ENCODE measurements at places on chromosomes 6 and 20.

DNA sequence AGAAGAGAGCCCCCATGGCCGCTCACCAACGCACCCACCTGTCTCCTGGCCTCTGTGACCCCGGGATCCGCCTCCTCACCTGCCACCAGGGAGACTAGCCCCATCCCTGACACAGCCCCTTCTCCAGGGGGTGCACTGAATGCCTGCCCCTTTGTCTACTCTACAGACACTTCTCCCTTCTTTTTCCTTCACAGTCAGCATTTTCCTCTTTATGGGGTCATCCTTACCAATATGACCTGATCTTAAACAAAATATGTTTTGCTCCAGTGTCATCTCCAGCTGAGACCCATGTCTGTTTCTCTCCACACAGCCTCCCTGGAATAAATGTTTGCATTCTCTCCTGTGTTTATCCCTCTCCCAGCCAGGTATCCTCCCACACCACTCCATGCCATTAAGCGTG, 14.6 kb upstream of the CCR6 start:
- no peak for DNase-seq

DNA sequence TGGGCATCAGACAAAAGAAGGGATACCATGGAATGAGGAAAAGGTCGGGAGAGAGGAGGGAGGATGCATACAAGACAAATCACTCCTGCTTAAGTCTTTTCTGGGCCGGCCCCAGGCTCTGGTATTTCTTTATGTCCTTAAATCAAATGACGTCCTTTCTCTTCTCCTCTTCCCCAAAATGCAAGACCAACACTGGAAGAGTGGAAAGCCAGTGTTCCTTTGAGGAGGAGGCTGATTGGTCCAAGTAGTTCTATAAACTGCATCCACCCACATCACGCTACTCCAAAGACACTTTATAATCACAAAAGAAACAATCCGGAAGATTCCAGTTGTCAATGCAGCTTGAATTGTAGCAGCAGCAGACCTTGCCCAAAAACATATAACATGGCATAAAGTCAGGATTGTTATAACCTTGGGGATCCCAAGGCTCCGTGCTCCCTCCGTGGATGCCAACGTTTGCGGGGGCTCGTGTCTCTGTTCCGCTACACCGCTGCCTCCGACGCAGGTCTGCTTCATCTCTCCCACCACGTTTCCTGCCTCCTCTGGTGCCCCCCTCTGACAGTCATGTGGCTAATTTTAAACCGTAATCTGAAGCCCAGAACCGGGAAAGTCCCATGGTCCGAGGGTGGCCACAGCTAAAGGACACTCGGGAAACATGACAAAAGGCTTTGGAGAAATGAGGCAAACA, 47.1 kb downstream of the MCUR1 start:
- no peak for DNase-seq

GRCh38 chr6:108798670-108799353, 49.4 kb upstream of the ARMC2 start:
- DNase-seq = no peak

DNA sequence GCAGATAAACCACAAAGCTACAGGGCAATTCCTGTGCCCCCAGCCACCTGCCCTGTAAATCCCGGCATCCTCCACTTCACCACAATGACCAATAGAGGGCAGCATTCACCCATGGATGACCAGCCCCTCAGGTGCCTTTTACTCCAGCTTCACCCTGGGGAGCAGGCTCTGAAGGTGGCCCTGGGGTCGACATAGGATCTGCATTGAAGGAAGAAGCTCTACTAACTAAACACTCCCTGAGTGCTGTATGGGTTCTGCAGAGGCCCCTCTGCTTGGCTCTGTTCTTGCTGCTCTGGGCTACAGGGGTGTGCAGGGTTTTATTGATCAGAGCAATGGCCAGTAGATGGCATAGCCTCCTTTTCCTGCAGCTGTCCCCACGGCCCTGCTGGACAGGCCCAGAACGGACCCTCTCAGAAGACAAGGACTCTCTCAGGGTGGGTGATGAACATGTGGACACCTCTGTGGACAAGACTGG, 20.3 kb downstream of the CST4 start:
- DNase-seq = no peak

DNA sequence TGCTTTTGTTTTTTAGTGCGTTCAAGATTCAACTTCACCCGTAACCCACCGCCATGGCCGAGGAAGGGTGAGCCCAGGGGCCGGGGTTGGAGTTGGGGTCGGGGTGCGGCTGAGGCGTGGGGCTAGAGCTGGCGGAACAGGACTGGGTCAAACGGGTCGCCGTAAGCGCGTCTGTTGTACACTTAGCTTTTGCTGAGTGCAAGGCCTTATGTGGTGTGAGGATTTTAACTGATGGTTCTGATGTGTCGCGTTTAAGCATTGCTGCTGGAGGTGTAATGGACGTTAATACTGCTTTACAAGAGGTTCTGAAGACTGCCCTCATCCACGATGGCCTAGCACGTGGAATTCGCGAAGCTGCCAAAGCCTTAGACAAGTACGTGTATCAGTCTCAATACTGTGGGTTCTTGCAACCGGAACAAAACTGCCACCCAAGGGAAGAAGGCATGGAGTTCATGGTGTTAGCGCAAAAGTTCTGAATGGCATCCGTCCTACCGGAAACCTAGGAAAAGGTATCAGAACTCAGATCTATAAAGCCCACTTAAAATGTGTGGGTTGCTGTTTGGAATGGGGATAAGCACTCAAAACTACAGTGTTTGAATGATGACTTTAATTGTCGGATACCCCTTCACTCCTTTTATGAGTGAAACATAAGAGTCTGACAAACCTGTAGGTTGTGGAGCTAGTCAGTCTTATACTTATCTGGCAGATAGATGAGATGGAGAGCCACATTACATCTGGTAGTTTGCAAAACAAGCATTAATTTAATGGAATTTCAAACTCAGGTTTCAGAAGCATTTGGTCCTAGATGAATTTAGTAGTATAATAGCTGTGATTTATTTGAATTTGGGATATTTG, 574 bp downstream of the RPS12 start:
- DNase-seq = no peak

DNA sequence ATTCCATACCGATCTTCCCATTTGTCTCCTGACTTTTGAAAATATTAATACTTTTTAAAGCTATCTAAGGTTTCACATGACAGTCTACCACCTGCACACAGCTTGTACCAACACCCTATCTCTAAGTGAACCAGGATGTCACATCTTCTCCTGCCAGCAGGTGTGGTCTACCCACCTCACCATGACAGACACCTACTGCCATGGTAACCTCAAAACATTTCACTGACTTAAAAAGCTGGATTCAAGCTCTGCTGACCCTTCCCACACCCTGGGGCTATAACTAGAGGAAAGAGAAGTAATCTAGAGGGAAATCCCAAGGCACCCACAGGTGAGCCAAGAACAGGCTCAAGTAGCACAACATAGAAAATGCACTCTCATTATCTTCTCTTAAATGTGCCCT, 1.2 kb downstream of the SLC17A3 start:
- no peak for DNase-seq

GRCh38 chr6:45512717-45513116, 135.0 kb upstream of the SUPT3H start:
- no peak for DNase-seq

DNA sequence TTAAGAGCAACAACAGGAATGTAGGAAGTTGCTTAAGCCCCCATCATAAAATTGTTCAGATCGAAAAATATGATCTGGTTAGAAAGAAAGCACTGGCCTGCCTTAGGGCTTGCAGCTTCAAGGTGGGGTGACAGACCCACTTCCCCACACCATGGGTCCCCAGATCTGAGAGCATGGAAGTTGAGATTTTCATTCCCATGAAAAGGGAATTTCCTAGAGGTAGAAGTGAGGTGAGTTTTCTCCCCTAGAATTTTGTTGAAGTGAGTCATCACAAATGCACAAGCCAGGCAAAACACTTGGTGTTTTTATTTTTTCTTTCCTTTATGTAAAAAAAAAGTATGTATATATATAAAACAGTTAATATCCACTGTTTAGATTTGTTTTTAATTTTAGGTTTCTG, 213.6 kb upstream of the SUPT3H start:
- no peak for DNase-seq

- no peak for DNase-seq
Measured at GRCh38 chr6:50096296-50096695, 46.6 kb upstream of the DEFB112 start.

- DNase-seq = no peak
Measured at GRCh38 chr20:10376270-10377075, 57.5 kb downstream of the MKKS start.

DNA sequence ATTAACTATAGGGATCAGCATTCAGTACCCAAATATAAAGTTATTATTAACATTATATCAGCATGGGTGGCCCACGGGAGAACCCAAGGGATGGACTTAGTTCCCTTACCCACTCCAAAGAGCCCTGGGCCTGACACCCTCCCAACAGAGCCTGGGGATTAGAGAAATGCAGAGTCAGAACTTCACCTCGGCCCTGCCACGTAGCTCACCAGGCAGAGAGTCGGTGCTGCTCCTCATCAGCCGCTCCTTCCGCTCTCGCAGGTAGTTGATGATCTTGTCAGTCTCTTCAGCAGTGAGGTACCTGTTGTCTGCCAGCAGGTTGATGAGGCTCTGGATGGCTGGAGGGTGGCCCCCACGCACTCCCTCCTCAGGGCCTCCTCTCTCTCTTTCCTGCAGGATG, 26.6 kb downstream of the NCOA5 start:
- DNase-seq = no peak

GRCh38 chr6:166862978-166863530, 93.3 kb downstream of the RNASET2 start:
- DNase-seq = no peak

GRCh38 chr20:41276317-41276751, 41.2 kb downstream of the ZHX3 start:
- DNase-seq = no peak

DNA sequence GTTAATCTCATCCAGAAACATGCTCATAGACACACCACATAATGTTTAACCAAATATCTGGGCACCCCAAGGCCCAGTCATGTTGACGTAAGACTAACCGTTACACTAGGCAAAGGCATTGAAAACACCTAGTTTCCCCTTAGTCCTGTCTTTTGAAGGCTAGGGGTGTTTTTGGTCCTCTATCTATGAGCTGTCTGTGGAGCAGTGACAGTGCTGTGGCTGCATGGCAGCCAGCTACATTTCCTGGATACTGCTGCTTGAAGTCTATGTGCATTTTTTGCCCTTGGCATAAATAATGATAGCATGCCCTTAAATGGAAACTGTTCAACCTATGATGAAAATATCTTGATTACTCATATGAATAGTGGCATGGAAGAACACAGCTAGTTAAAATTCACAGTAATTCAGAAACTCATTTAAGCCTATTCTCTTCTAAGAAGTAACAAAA, 18.6 kb downstream of the FARS2 start:
- DNase-seq = no peak

DNA sequence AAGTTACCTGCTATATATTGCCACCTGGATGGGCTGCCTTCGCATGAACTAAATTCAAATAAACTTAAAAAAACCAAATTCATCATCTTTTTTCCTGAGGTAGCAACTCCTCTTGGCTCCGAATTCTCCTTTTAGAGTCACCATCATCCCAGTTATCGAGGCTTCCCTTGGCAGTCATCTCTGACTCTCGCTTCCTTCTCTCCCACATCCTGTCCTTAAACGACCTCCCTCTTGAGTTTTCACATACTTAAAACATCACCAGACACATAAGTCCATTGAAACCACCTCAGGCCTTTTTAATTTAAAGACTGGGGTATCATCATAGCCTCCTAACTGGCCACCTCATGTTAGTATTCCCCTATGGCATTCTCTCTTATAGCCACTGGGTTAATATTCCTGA, 296.1 kb upstream of the FLRT3 start:
- DNase-seq = no peak

DNA sequence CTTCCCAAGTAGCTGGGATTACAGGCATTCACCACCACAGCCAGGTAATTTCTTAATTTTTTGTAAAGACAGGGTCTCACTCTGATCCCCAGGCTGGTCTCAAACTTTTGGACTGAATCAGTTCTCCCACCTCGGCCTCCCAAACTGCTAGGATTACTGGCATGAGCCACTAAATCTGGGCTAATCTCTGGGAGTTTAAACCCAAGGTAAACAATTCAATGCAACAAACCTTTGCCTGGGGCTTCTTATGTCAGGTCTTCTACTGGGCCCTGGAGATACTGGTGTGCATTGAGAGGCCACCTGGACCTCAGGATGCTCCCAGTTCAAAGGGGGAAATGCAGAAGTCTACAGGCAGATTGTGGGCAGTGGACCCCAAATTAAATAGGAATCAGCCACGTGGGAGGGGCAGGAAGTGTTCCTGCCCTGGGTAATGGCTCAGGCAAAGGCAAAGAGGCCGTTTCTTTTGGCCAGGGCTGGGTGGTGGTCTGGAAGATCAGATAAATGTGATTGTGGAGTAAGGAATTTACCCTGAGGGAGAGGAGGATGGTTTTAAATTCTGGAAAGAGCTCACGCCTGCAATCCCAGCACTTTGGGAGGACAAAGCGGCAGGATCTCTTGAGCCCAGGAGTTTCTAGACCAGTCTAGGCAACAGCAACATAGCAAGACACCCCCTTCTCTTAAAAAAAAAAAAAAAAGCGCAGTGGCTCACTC, 1.3 kb upstream of the MYBL2 start:
- no peak for DNase-seq

GRCh38 chr6:133298801-133299200, 57.6 kb downstream of the EYA4 start:
- no peak for DNase-seq

DNA sequence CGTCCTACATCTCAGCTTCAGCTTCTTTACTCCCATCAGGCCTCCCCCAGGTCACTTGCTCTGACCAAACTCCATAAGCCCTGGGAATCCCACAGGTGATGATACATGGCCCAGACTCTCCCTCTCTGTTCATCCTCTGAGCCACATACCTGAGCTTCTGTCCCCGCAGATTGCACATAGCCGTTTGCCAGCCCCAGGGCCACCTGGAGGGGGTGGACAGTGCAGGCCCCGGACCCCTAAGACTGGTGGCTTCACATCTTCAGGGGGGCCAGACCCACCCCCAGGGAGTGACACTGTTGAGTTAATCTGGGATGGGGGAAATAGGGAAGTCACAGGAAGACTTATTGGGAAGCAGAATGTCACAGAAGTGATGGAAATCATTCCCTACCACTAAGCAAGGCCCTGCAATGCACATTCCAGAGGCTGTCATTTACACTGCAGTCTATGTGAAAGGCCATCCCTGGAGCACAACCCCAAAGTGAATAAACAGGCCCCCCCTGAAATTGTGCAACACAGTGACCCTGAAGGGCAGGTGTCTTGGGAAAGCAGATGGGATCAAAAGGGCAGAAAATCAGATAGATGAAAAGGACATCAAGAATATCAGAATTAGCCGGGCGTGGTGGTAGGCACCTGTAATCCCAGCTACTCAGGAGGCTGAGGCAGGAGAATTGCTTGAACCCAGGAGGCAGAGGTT, 2.2 kb downstream of the RXRB start:
- no peak for DNase-seq

GRCh38 chr6:112951829-112952228, 604.7 kb downstream of the RFPL4B start:
- no peak for DNase-seq

- no peak for DNase-seq
Measured at GRCh38 chr6:137545073-137545472, 50.9 kb upstream of the OLIG3 start.

DNA sequence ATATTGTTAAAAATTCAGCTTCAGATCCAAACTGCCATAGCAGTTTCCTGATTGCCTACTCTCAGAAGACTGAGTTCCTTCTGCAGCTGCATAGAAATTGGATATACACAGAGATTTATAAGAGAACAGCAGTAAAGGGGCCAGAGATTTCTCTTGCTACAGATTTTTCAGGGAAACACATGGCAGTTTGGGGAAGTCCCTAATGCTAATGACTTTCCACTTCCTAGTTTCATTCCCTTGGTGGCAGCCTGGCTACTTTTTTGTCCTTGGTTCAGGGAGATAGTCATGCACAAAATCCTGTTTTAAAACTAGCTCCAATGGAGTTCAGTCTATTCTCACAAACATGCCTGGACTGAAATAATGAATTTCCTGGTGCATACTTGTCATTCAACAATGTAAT, 125.3 kb upstream of the PLCB4 start:
- no peak for DNase-seq
